ENCODE measurements at places on chromosomes 13 and 19.

DNA sequence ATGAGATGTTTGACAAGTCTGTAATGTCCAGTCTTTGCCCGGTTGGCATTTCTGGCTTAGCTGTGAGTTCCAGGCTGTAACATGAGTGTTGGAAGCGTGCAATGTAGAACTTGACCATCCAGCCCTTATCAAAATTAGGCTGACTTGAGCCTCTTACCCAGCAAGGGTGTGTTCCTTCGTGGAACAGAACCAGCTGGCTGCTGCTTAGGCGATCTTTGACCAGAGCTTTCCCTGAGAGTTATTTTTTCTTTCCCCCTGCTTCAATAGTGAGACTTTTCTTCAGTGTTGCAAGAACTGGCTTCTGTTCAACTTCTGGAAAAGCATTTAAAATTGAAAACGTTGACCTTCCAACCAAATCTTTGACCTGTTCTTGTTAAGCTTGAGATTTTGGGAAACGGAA lies 6.5 kb downstream of the TNFSF13B start:
- no peak for DNase-seq

DNA sequence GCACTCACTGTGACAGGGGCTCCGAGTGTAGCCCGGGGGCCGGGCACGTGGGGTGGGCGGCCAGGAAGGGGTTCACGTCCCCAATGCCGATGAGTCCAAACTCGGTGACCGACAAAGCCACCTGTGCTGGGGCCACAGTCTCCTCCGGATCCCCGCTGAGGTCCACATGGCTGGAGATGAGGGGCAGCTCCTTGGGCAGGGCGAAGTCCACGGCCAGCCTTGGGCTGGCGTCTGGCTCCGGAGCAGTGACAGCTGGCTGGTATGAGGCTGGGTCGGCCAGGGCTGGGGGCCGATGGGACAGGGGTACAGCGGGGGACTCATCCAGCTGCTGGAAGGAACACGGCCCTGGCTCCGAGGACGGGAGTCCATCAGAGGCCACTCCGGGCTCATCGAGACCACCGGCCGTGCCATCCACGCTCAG lies 15.9 kb upstream of the PLPP2 start:
- DNase-seq = no peak

GRCh38 chr19:46571495-46571894 lies 29.6 kb upstream of the CALM3 start:
- DNase-seq = no peak

DNA sequence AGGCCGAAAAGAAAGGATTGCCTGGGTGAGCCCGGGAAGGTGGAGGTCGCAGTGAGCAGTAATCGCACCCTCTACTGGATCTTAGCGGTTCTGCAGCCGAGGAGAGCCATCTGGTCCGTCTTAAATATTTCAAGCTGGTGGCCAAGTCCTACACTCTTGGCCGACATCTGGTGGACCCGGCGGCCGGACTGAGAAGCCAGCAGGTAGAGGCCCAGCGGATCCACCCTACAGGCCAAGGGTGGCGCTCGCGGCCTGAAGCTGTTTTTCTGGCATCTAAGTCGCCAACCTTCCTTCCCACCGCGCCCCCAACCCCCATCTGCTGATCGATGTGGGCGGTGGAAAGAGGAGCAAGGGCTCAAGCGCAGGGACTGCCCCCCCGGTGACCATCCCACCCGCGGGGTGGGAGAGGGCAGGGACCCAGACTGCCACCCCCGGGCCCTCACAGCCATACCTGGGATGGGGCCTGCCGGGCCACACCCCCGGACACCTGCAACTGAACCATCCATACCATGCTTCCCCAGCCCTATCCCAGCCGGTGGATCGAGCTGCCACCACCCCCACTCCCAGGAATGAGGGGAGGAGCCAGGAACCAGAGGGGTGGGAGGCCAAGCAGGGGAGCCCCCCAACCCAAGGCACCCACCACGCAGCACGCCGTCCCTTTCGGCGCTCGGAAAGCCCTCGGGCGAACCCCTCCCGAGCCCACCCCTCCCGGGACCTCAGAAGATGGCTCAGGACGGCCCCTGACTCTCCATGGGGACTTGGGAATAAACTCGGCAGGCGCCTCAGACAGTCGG lies 46.3 kb upstream of the ZNF730 start:
- no peak for DNase-seq

DNA sequence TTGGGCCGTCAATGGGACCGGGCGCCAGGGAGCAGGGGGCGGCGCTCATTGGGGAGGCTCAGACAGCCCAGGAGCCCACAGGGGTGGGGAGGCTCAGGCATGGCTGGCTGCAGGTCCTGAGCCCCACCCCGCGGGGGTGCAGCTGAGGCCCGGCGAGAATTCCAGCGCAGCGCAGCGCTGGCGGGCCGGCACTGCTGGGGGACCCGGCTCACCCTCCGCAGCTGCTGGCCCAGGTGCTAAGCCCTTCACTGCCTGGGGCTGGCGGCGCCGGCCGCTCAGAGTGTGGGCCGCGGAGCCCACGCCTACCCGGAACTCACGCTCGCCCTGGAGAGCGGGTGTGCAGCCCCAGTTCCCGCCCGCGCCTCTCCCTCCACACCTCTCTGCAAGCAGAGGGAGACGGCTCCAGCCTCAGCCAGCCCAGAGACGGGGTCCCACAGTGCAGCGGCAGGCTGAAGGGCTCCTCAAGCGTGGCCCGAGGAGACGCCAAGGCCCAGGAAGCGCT lies 1227.4 kb downstream of the PCDH17 start:
- no peak for DNase-seq
